ENCODE measurements at places on chromosomes 1 and 21. TPM values are rescaled to one million over a fixed set of nuclear protein-coding genes. Genes with fewer than 3 reads are reported as not detected.

Gene UBE2G2
- 81.3 TPM for total RNA-seq

Gene KLHDC9
- 1.4 TPM for total RNA-seq

Gene PFKL
- 24.6 TPM for total RNA-seq

Gene PPIAL4G
- not detected for total RNA-seq

Gene CITED4
- 17.8 TPM for total RNA-seq

Gene CFHR3
- total RNA-seq: 0.11 TPM

Gene PLPPR5
- total RNA-seq: not detected

Gene ACTL8
- total RNA-seq: not detected

Gene TNFAIP8L2
- 0.56 TPM for total RNA-seq

Gene MCOLN3
- total RNA-seq: 0.62 TPM

Gene WNT9A
- total RNA-seq: 22.0 TPM

Gene TRIM67
- total RNA-seq: not detected

Gene ZBTB7B
- total RNA-seq: 34.6 TPM

Gene HSPA6
- 37.7 TPM for total RNA-seq

Gene NR0B2
- total RNA-seq: not detected

Gene OR2T33
- not detected for total RNA-seq

Gene NBPF26
- 11.0 TPM for total RNA-seq

Gene EPHA2
- 3.0 TPM for total RNA-seq

Gene PTGER3
- total RNA-seq: 0.50 TPM

Gene ADCY10
- total RNA-seq: 0.19 TPM

Gene TMPRSS2
- not detected for total RNA-seq

Gene CFAP57
- not detected for total RNA-seq

Gene NFASC
- total RNA-seq: 1.8 TPM

Gene ANKRD13C
- 18.1 TPM for total RNA-seq

Gene CRYAA
- not detected for total RNA-seq

Gene KRTAP8-1
- not detected for total RNA-seq

Gene ELF3
- 0.58 TPM for total RNA-seq

Gene S100A1
- total RNA-seq: 1,008 TPM

Gene C1orf115
- total RNA-seq: 4.7 TPM

Gene MSH4
- total RNA-seq: 1.0 TPM

Gene COL9A2
- not detected for total RNA-seq

Gene OR2G6
- total RNA-seq: not detected

Gene HPCAL4
- total RNA-seq: 9.4 TPM

Gene NOS1AP
- 0.38 TPM for total RNA-seq

Gene PLPP3
- total RNA-seq: 51.0 TPM

Gene CTSE
- total RNA-seq: not detected

Gene LORICRIN
- total RNA-seq: not detected

Gene C1orf87
- not detected for total RNA-seq

Gene TMEM240
- 1.3 TPM for total RNA-seq

Gene LENEP
- total RNA-seq: not detected

Gene CYB5RL
- 3.3 TPM for total RNA-seq

Gene CCDC30
- 1.2 TPM for total RNA-seq

Gene RXFP4
- total RNA-seq: not detected

Gene ATP1A2
- total RNA-seq: 523 TPM

Gene CLCA1
- total RNA-seq: not detected

Gene NUDT4B
- 0.84 TPM for total RNA-seq

Gene PLA2G2F
- not detected for total RNA-seq

Gene OR2T1
- total RNA-seq: not detected

All from psoas muscle (tissue), 8 donors.